ENCODE measurements at places on chromosomes 11 and 22.

GRCh38 chr11:27437829-27438594 is 34.6 kb downstream of the LGR4 start:
- DNase-seq = no peak

- DNase-seq = no peak
Observed at GRCh38 chr22:38981005-38981991, 849 bp upstream of the APOBEC3B start.

DNA sequence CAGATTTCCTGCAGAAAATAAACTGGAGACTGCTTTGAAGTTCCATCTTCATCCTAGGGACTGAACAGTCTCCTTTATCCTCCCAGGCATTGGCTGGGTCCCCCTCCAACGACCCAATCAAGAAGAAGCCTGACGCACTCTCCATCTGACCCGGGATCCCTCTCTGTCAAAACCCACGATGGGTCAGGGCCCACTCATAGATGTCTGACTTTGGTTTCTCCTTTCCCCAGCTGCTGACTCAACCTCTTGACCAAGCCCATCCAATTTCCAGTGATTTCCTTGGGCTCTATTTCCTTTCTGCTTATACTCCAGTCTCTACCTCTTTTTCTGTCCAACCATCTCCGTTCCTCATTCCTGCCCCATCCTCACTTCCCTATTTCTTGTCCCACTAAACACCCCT is 189.7 kb downstream of the MIAT start:
- no peak for DNase-seq

- no peak for DNase-seq
Observed at GRCh38 chr11:34475656-34476055, 36.9 kb downstream of the CAT start.

DNA sequence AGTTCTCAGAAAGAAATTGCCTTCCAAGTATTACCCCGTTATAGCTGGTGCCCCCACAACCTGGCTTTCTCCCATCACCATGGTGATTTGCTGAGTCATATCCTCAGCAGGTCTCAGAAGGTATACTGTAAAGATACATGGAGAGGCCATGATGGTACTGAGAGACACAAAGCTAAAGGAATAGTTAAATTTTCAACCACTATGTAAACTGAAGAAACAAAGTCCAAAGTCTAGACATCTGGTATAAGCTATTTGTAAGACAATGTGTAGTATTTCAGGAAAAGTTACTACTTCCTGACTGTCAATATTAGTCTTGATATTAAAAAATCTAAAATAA is 377.1 kb downstream of the DCDC1 start:
- no peak for DNase-seq

Data from upper lobe of left lung (tissue), 6 donors.